ENCODE measurements at places on chromosomes 4 and X.

GRCh38 chrX:24479924-24480323, 14.8 kb downstream of the PDK3 start:
- DNase-seq: peak; percentile 40

- DNase-seq: no peak
Measured at GRCh38 chr4:38154681-38155588, 194.7 kb downstream of the PTTG2 start.

DNA sequence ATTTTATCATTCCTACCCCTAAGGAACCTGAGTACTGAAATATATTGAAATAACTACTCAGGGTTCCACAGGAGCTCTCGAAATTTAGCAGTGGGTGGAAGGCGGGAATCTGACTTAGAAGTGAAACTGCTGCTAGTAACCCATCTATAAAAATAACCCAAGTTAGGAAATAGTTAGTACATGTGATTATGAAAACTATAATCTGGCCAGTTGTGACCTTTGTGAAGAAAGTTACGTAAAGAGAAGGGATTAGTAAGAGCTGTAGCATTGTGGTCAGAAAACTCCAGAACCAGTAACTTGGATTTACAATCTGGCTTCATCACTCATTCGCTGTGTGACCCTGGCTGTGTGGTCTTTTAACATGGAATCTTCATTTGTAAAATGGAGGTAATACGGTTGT, 175.5 kb downstream of the RAPGEF2 start:
- DNase-seq: no peak

DNA sequence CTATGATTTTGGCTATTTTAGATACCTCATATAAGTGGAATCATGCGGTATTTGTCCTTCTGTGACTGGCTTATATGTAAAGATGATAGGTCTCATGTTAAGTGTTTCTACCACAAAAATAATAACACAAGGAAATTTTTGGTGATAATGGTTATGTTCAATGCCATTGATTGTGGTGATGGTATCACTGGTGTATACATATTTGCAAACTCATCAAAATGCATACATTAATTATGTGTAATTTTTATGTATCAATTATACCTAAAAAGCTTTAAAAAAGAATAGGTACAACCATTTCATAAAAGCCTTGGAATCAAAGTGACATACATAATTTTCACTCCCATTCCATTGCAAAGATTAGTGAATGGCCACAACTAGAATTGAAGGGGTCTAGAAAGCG, 178.3 kb upstream of the FMR1 start:
- no peak for DNase-seq

DNA sequence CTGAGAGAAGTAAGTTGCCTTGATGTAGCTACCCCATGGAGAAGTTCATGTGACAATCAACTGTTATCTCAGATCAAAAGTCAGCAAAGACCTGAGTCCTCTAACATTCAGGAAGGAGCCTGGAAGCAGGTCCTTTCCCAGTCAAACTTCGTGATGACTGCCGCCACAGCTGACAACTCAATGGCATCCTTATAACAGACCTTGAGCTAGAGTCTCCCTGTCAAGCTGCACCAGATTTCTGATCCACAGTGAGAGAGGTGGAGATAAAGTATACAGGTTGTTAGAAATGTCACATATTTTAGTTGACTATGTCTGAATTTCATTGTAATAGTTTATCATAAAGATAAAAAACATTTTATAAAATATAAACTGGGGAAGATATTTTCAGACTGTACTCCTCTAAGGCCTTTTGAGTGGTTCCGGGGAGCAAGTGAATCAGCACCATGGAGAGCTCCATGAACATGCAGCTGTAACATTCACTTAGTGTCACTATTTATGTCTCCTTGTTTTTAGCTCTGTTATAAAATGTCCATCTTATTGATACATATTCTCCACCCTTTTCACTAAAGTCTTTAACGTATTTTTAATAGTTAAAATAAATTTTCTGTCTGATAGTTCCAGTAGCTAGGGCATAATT, 1653.5 kb upstream of the AGA start:
- DNase-seq: no peak

GRCh38 chrX:38656350-38656915, 95.1 kb downstream of the TSPAN7 start:
- DNase-seq: no peak

DNA sequence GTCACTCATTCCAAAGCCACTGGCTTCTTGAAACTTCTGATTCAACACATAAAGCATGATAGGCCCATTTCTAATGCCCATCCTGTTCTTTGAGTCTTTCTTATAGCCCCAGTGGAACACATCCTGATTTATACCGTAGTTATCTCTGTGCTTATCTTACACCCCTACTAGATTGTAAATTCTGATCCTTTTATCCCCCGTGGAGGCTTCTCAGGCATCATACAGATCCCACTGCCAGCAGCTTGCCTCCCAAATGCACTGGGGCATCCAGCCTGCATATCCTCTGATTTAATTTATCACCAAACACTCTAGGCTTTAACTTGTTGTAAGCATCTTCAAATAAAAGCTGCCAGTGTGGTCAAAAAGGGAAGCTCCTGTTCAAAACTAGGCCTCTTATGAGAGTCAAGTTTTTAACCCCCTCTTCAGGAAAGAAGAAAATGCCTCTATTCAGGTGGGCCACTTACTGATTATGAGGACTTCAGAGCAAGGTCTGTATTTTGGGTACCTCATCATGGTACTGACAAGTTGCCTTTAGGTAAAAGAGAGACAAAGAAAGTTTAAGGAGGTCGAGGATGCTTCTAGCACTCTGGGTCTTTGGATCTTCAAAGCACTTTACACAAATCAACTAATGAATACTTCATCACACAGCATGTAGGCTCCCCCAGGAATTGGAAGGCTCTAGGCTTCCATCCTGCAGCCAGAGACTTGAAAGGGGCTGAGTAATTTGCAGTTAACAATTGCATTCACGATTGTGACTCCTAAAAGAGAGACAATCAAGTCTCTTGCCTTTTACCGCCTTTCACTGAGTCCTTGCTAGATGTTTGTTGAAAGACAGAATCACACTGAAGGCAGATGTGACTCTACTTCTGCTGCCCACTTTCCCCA, 95.8 kb upstream of the LDB2 start:
- no peak for DNase-seq

DNA sequence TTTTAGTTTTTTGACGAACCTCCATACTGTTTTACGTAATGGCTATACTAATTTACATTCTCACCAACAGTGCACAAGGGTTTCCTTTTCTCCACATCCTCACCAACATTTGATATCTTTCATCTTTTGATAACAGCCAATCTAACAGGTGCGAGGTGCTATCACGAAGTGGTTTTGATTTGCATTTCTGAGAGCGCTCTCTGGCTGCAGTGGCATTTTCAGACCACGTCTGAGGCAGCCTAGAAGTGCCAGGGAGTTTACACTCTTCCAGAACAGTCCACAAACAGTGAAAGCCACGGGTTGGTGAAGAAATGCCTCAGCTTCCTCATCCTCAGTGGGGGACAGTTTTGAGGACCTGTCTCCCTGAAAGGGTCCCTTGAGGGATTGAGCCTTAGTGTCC, 471.0 kb downstream of the BCOR start:
- DNase-seq: no peak

- DNase-seq: no peak
Measured at GRCh38 chrX:30812326-30812725, 76.7 kb downstream of the TAB3 start.

GRCh38 chr4:34183926-34184325, 2060.4 kb downstream of the ARAP2 start:
- no peak for DNase-seq

- DNase-seq: no peak
Measured at GRCh38 chrX:152960115-152960514, 33.8 kb downstream of the PNMA5 start.

- no peak for DNase-seq
Measured at GRCh38 chrX:101408532-101408841, 465 bp downstream of the HNRNPH2 start.

DNA sequence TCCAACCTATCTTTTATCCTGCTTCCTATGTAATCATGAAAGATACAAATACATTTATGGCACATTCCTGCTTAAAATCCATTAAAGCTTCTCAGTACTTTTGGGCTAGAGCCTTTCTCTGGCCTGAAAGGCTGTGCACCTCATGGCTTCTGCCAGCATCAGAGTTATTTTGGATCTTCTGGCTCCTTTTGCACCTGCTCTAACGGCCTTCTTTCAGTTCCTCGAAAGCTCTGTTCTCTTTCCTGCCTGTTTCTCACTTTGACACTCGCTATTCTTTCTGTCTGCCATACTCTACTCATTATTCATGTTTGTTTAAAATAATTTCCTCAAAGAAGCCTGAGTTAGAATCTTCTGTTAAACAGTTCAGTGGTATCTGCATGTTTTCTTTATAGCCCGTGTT, 86.0 kb downstream of the LRP2BP start:
- no peak for DNase-seq

GRCh38 chr4:47972721-47973120, 43.8 kb downstream of the CNGA1 start:
- DNase-seq: no peak

DNA sequence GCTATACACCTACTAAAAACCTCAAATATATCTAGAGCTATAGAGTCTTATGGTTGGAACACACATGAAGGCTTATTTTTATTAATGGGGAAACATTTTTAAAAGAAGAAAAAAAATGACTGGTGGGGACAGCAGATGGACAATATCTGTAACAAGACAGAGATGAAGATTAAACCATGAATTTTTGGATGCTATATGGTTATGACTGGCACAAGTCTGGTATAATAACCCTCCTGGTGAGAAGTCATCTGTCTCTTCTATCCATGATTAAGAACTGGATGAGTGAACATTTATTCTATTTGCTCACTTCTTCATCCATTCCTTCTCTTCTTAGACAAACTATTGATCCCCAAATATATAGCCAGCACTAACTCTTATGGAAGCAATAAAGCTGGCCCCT, 104.4 kb downstream of the EFHC2 start:
- DNase-seq: no peak

All from stimulated activated CD4-positive, alpha-beta T cell treated with anti-CD3 and anti-CD28 coated beads, Interleukin-15, amount 100 ng/mL, for 1 hour (primary cell).